ENCODE measurements at places on chromosomes 1 and 21.

- no peak for DNase-seq
Measured at GRCh38 chr1:1757422-1758058, 20.7 kb downstream of the NADK start.

DNA sequence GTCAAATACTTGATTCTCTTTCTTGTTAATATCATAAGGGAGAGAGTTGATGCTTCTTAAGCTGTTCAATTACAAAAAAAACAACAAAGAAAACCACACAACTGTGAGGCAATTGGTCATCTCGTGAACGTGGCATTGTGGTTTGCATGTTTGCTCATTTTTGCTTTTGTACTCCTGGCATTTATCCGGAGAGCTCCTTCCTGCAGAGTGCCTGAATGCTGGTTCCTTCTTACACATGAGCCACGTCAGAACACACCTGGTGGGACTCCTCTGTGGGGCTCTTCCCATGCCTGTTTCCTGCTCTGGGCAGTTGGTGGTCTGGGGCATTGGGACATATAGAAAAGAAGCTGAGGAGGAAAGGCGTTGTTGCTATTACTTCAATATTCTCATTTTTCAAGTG, 25.7 kb downstream of the KCNK1 start:
- DNase-seq = no peak

DNA sequence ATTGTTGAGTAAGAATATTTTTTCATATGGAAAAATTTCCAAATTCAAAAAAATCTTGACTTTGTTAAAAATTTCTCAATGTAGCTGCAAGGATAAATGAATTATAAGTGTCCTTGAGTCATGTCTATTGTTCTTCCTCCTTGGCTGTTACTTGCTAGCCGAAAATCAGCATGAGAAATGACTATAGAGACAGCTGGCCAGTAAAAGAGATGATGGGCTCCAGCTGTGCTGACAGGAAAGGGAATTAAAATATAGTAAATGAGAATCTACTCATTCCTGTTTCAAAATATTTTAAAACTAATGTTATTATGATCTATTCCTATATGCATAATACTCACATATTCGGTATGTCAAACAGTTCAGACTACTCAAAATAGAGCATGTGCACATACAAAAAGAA, 1292.6 kb downstream of the BRINP3 start:
- DNase-seq = no peak

DNA sequence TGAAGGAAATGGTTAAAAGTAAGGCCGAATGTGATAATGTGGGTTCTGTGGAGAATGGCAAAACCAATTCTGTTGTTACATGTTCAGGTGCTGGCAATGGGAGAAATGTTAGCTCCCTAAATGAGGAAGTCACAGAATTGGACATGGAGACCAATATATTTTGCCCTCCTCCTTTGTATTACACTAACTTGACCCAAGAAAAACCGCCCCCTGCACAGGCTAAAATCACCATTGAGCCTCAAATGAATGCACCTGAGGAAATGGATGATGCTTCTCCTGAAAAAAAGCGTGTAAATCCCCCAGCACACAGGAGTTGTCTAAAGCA, 932 bp downstream of the MAP10 start:
- no peak for DNase-seq

DNA sequence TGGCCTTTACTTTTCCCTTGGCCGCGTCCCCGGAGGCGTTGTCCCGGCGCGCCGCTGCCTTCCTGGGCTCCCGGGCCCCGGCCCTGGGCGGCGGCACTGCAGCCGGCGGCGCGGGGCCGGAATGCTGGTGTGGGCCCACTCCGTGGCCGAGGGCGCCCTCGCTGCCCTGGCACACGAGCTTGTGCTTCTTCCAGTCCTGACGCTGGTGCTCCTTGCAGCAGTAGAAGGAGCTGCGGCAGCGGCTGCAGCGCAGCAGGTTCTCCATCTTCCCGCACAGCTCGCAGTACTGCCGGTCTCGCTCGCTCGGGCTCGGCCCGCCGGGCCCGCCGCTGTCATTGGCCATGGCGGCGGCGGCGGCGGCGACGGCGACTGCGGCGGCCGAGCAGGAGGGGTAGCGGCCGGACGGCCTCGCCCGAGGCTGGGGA, 529 bp downstream of the EGLN1 start:
- no peak for DNase-seq

- no peak for DNase-seq
Measured at GRCh38 chr1:4653796-4654725, at the start of gene AJAP1. Gene AJAP1 (plus strand): TSS chr1:4654609. CDS start chr1:4655426, 817 bp downstream.

DNA sequence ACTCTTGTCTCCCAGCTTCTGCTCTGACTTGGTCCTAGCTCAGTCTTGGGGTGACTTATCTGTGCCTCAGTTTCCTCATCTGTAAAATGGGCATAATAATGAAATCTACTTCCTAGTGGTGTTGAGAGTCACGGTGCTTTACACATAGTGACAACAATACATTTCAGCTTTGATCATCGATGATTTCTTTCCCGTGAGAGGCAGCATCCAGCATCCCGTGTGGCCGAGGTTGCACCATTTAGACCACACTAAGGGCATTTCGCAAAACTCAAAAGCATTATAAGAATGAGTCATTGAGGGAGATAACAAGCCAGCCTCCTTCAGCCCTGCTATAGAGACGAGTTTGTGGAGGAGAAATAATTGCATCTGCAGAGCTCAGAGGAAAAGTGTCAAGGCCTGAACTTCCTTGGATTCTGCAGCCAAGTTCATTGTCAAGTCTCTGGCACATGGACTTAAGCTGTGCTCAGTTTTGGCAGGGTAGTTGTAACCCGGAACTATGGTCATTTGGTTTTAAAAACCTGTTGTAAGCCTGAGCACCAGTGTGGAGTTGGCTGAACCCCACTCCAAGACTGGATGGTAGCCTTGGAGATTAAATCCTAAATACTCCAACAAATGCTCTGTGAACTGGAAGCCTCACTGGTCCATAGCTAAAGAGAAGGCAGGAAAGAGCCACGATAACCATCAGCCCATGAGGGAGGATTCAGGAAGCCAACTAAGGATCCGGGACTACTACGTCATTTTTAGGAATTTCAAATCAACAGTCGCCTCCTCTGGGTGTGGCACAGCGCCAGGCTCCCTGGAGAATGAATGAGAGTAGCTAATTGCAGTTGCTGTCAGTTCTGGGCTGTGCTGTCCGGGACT, 64.2 kb downstream of the TCP10L start:
- peak; percentile 45 for DNase-seq

DNA sequence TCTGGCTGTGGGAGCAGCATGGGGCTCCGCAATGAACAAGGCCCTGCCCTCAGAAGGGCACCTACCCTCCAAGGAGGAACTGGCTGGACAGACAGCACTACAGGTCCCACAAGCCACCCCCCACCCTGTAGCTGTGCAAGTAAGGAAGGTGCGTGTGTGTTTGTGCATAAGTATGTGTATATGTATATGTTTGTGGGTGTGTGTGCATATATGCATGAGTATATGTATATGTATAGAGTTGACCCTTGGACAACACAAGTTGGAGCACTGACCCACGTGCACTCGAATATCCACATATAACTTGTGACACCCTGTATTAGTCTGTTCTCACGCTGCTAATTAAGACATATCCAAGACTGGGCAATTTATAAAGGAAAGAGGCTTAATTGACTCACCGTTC, 22.6 kb upstream of the TENT5C start:
- no peak for DNase-seq

DNA sequence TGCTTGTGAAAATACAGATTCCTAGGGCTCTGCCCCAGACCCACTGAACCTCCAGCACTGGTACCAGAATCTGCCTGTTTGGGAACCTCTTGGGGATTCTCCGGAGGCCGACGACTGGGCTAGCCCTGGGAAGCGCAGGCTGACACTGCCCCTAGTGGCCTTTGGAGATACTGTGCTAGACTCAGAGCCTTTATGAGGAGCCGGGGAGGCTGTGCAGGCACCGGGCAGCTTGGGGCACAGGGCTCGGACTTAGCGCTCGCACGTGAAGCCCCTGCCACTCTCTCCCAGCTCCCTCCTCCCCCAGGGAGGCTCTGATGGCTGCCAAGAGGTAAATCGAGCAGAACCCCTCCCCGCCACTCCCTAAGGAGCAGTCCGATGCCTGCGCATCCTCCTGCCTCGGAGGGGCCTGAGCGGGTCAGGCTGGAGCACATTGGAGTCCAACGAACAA, 144.6 kb upstream of the TNR start:
- DNase-seq = no peak

DNA sequence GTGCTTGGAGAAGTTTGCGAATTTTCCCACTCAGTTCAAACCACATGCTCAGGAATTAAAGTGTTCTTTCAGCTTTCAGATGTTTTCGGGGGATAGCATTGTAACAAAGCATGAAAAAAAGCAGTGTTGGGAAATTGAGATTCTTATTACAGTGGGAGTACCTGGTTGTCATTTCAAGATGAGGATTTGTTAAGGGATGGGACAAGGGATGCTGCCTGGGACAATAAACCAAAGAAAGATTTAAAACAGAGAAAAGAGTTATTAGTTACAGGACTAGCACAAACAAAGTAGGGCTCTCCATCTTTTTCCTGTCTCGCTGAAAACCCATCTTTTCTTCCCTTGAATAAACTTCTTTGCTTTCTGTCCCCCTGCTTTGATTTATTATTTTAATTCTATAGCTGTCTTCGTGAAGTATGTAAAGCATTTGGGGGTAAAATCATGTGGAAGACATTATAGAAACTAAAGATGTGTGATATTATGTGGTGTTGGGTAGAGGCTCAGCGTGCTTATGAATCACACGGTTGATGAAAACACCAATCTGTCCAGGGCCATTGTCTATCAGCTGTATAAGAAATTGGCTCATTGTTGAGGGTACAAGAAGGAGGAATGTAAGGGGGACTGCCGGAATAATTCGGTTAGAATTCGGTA, 277.6 kb downstream of the KIF26B start:
- no peak for DNase-seq

DNA sequence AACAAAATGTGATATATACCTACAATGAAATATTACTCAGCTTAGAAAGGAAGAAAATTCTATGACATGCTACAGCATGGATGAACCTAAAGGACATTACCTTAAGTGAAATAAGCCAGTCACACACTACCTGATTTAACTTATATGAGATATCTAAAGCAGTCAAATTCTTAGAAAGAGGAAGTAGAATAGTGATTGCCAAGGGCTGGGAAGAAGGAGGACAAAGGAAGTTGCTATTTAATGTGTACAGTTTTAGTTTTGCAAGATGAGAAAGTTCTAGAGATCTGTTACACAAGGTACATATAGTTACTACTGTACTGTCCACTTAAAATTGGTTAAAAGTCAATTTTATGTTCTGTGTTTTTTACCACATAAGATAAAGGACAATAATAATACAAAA, 87.5 kb upstream of the KCTD3 start:
- DNase-seq = no peak

DNA sequence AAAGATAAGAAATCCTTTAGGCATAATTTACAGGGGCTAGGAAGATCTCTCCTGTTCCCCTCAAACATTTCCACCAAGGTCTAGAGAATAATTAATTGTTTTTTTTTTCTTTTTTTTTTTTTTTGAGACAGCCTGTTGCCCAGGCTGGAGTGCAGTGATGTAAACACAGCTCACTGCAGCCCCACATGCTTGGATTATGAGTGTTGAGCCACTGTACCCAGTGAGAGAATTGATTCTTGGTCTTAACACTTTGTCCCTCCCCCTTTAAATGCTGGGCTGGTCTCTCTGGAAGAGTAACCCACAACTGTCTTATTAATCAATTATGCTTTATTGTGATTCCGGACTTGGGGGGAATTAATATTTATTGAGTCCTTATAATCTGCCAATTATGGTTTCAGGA, 33.4 kb downstream of the ATF3 start:
- no peak for DNase-seq

DNA sequence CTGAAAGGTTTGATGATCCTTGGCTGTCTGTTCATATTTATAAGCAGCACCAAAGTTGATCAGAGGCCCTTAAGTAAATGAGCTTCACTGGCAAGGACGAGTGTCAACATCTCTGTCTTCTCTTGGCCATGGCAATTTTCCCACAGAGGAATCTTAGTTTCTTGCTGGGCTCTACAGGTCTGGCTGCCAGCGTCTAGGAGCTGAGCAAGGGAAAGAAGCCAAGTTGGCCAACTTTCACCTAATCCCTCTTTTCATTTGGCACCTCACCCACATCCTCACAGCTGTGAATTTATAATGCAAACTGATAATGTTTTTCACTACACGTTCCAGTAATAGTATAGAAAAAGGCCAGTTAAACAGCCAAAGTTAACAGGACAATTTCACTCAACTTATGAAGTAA, 99.0 kb upstream of the LBR start:
- DNase-seq = no peak

DNA sequence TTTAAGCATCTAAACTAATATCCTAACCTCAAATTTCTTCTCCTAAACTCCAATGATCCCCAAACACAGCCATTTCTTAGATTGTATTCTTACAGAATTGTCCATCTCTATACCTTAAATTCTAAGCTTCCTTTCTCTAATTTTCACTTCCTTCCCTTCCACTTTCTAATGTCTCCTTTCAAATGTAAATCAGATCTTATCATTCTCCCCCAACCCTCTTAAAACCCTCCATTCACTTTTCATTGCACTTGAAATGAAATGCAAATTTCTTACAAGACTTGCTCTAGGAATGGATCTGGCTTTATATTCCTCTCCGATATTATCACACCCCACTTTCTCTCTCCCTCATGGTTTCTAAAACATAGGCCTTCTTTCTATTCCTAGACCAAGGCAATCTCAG, 534.6 kb downstream of the LMO4 start:
- DNase-seq = no peak

DNA sequence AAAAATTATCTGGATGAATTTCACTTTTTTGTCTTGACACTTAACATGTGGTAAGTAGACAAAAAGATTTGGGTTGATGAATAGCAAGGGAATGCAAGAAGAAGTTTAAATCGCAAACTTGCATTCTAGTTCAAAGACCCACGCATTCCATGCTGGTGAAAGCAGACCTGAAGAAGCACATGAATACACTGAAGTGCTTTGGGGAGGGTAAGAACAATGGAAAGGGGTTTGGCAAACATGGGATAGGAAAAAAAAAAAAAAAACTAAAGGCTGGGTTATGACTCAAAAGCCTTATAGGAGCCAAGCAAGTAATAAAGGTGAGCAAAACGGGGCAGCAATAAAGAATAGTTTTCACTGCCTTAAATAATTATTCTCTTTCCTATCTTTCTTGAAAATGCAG, 450.2 kb downstream of the LMO4 start:
- DNase-seq = no peak

- no peak for DNase-seq
Measured at GRCh38 chr1:1826356-1827088, 48.3 kb upstream of the NADK start.

DNA sequence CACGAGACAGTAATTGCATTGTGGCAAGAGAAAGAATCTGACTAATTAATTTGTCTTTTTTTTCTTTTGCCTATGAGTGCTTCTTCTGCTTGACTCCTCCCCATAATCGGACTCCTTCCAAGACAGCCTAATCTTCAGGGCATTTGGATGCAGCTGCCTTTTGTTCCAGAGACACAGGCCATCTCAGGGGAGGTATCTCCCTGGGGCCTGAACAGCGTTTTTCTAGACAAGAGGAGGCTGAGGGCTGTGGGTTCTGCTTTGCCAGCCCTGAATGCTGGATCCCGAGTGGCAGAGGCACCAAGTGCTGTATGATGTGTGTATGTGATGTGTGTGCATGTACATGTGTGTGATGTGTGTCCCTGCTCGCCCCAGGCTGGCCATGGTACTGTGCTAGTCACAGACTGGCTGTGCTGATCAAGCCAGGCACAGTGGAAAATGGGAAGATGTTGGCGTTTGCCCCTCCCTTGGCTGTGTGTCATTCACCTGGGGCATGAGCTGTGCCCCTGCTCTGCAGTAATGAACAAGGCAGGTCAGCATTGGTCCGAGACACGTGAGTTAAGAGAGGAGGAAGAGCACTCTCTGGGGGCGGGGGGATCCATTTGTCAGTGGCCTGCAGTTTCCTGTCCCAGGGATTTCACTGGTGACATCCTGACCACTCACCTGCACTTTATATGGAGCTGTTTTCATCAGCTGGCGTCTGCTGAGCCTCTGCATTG, 77.2 kb downstream of the ADARB1 start:
- DNase-seq = no peak
